ENCODE measurements at places on chromosomes 1 and 21.

GRCh38 chr1:178267646-178268094, 173.8 kb downstream of the RASAL2 start:
- DNase-seq: no peak

GRCh38 chr1:48761411-48761810, 15.3 kb downstream of the BEND5 start:
- no peak for DNase-seq

- no peak for DNase-seq
Measured at GRCh38 chr1:67460676-67461500, 30.7 kb upstream of the SERBP1 start.

DNA sequence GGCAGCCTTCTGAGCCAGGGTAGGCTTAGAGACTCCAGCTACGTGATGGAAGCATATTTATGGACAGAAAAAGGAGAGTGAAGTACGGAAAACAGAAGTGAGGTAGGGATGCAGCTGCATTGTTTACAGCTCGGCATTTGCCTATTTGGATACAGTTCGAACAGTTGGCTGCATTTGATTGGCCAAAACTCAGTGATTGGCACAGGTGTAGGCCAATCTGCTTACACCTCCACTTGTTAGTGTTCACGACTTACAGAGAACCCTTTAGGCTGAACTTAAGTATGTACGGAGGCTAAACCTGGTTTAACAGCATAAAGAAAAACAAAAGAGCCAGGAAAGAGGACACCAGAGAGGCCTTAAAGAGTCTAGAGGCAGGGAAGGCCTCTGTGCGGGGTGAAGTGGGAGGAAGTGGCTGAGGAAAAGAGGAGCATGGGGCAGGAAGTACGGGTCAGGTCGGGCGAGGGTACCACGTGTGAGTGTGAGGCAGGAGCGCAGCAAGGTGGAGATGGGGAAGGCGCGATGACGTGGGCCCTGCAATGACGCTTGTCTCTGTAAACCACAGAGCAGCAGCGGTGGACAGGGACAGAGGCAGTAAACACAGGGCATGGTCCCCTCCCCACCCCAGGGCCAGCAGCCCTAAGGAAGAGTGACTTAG, 32.0 kb downstream of the RSPH1 start:
- DNase-seq: peak; percentile 48

DNA sequence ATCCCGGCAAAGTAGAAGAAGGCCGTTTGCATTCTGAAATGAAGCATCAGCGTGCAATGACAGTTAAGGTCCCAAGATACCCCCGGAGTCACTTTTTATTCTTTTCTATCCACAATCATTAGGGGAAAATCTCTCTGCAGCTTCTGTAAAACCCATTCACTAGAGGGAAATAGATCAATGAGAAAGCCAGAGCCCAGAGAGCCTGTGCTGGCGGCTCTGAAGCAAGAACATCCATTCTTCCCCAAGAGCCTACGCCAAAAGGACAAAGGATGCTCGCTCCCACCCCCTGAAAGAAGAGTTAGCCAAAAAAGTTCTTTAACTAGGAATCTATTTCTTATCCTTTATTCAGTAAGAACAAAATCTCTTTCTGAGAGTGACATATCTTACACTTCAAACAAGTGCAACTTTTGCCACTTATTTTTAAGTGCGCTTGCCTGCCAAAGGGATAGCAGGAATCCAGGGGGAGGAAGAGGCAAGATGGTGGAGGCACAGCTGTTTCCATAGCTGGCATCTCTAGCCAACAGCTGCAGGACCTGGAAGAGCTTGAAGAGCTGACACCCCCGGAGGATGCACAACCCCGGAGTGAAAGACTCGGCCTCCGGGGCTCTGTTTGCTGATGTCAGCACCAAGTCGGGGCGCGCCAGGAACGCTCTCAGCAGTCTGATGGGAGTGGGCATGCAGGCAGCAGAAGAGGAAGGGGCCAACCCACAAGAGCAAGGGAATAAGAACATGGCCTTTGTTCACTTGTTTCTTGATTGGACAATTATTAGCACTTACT, 68.7 kb downstream of the KCNN3 start:
- no peak for DNase-seq

DNA sequence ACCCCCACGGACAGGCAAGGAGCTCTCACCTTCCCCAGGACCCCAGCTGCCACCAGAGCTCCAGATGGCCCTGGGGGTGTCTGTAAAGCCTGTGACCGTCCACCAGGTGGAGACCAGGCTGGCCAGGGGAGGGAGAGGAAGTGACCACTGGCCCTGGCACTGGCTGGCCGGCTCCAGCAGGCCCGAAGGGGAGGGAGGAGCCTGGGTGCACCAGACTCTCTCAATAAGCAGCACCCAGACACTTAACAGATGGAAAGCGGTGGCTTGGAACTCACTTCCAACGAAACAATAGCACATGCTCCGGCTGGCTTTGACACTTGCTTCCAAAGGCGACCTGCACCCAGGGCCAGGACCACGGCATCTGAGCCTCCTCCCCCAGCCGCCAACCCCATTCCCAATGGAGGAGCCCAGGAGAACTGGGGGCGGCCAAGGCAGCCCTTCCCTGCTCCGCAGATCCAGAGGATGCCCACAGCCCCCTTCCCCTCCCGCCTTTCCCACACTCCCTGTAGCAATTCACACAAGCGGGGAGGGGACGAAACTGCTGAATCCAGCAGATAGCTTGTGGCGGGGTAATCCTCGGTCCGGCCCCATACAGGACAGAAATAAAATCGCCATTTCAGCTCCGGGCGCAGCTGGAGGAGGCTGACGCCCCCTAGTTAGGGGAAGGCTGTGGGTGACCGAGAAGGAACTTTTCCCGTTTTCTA, 742 bp upstream of the PDE9A start:
- DNase-seq: no peak

DNA sequence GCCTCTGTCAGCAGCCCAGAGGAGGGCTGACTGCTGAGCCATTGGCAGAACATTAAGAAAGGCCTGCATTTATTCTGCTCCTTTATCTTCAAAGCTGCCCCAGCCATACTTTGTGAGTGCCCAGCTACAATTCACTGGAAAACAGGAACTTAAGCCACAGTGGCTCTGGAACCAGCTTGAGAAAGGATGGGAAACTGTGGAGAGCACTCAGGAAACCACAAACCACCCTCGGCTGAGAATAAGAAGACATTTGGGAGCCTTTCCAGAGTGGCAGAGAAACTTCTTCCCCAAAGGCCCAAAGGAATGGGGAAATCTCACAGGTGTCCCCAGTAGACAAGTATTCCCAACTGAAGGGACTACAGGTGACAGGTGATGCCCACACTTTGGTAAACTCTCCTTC, 1.8 kb downstream of the LAMB3 start:
- no peak for DNase-seq

GRCh38 chr21:36211660-36212512, 55.3 kb downstream of the DOP1B start:
- DNase-seq: no peak

GRCh38 chr1:153670257-153670858, 435 bp downstream of the ILF2 start:
- DNase-seq: no peak

- DNase-seq: no peak
Measured at GRCh38 chr1:71621785-71622184, 541.0 kb upstream of the ZRANB2 start.

DNA sequence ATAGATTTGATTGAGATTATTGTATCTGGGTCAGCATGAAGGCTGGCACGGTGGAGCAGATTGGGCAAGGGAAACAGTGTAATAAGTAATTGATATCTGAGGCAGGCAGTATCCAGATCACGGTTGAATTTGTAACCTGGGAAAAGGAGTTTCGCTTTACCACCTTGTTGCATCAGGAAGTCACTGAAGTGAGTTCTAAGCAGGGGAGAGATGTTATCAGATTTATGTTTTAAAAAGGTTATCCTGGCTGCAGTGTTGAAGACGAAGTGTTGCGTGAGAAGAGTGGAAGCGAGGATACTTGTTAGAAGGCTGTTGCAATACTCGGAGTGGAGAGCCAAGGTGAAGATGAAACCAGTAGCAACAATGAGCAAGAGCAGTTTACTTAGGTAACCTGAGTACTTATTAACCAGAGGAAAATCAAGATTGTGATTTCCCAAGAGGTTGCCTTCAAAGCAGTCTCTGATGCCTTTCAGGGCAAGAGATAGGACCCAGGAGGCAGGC, 77.8 kb downstream of the LHX9 start:
- DNase-seq: no peak

- no peak for DNase-seq
Measured at GRCh38 chr1:21449906-21450305, 10.0 kb downstream of the NBPF3 start.

DNA sequence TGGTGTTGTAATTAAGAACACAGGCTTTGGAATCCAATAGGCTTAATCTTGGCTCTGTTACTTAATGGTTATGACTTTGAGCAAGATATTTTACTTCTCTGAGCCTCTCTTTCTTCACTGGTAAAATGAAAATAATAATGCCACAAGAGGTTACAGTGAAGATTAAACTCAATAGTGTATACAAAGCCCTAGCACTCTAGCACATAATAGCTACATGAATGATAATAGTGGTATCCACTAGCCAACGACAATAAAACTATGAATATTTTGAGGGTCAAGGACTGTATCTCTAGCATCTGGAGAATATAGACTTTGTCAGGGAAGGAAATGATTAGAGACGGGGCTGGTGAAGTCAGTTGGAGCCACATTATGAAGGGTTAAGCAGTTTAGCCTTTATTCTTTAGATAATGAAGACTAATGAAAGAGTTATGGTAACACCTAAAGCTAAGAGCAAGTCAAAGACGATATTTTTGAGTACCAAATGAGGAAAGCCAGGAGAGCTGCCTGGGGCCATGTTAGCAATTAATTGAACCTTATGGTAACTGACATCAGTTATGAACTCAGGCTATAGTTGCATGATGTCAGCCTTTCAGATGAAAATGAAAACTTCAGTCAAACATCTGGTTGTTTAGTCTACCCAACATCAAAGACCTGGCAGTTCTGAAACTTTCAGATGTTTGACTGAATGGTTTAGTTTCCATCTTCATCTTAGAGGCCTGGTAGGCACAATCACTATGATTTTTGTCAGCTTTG, 32.8 kb upstream of the RNF11 start:
- DNase-seq: no peak

- no peak for DNase-seq
Measured at GRCh38 chr1:195733826-195734225, 874.4 kb downstream of the KCNT2 start.

- no peak for DNase-seq
Measured at GRCh38 chr1:234851450-234852438, 241.8 kb upstream of the IRF2BP2 start.

- no peak for DNase-seq
Measured at GRCh38 chr21:41977034-41977950, 23.5 kb upstream of the C2CD2 start.

DNA sequence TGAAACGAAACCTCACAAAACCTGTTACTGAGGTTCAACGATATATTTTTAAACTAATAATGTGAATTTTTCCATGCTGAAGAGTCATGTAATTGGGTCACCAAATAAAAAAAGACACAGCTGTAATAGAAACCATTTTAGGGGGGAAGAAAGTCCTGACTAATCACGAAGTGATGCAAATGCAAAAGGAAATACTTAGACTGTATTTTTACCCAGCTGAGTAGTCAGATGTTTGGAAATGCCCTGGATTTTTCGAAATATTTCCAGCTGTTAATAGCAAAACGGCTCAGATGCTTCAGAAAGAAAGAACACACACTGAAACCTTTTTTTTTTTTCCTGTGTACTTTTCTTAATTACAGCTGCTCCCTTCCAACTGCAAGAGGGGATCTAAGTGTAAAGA, 210.3 kb downstream of the SETD4 start:
- no peak for DNase-seq

DNA sequence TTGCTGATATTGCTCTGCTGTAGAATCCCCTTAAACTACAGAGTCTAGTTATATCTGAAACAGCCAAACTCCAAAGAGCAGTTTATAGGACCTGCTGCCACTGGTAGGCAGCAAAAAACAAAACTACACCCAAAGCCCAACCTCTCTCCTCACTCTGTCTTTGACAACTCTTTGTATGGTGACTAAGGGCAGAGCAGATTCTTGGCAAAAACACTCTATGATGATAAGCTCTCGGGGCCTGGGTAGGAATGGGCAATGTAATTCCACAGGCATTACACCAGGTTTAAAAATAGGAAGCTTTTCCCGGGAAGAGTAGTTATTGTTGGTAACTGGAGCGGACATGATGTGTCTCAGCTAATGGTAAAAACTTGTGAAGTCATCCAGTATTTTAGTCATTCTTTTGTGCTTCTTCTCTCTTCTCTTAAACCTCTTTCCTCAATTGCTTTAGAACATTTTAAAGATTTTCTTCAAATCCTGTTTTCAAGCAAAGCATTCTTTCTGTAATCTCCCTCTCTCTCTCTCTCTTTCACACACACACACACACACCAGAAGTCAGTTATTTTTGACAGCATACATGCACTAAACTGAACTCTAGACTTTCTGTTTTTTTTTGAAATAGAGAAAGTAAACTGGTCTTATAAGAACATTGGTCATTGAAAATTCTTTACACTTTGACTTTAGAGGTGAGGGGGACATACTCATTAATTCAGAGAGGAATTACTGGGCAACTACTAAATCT, 193.5 kb downstream of the PAPPA2 start:
- DNase-seq: no peak

GRCh38 chr1:178500936-178501554, 4.3 kb upstream of the CLEC20A start:
- no peak for DNase-seq

- no peak for DNase-seq
Measured at GRCh38 chr1:205449750-205450443, 5.9 kb downstream of the BLACAT1 start.

DNA sequence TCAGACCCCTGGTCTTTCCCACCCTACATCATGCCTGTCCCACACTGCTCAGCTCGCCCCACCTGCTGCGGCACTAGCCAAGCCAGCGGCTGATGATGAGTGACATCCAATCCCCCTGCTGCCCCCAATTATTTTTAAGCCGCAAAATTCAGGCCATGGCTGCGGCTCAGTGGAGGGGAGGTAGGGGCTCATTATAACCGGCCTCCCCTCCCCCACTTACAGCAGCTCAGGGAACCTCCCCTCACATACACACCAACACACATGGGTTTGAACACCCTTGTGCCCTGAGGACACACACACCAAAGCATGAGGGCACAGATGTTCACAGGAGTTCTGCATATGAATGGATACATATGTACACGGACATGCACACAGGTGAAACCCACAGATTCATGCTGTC, 5.3 kb downstream of the ADGRB2 start:
- no peak for DNase-seq

DNA sequence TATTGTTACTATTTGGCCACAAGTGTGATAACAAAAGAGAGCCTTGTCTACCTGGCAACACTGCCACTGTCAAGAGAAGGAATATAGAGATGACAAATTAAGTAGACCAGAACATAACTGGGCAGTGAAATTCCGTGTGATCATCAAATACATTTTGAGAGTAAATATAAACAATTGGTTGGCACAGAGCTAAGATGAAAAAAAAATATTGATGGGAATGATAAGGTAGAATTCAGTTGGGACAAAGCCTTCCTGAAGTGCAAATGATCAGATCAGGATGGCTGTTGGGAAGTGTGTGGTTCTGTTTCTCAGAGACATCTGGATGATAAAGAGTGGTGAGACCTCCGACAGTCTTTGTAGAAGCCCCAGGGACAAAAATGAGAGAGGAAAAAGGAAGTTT, 205.5 kb upstream of the CAMK1G start:
- DNase-seq: no peak

GRCh38 chr21:37552496-37553029, 186.0 kb downstream of the DYRK1A start:
- DNase-seq: no peak

GRCh38 chr21:20652846-20653245, 345.4 kb upstream of the NCAM2 start:
- no peak for DNase-seq

GRCh38 chr21:31282095-31282709, 61.9 kb downstream of the TIAM1 start:
- no peak for DNase-seq

Data from activated CD4-positive, alpha-beta T cell treated with anti-CD3 and anti-CD28 coated beads for 24 hours (primary cell).